ENCODE measurements at places on chromosomes 5 and 9.

- DNase-seq: no peak
These were observed 637.1 kb upstream of the RIOK2 start for GRCh38 chr5:97820138-97820537.

DNA sequence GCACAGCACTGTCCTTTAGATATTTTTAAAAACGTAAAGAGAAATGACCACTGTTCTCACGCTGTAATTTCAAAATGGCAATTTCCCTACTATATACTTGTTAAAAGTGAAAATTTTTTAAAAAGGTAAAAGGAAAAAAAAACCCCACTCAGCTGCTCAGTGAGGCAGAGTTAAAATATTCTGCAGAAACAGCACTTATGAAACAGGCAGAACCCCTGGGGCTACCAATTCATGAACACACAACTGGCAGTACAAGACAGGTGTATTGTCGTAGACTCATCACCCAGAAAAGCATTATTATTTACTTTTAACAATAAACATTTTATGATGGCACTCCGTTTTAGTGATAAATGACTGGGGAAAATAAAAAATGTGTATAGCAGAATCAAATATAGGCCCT is 1.5 kb upstream of the RASGRF2 start:
- DNase-seq: no peak

DNA sequence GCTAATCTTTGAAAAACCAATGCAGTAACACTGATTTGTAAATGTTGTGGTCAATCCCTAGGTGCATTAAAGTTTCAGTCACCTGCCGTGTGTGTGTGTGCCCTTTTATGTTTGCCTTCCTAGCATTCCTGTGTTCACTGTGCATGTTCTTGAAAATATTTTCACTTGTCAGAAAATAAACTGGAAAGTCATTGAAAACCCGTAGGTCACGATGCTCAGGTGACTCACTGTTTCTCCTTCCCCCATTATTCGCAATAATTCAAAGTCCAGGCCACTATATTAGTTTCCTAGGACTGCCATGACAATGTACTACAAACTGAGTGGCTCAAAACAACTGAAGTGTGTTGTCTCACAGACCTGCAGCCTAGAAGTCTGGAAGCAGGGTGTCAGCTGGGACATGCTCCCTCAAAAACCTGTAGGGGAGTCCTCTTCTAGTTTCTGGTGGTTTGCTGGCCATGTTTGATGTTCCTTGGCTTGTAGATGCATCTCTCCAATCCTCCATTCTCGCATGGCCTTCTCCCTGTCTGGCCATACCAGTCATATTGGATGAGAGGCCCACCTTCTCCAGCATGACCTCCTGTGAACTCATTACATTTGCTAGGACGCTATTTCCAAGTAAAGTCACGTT is 29.3 kb downstream of the MARVELD2 start:
- no peak for DNase-seq

DNA sequence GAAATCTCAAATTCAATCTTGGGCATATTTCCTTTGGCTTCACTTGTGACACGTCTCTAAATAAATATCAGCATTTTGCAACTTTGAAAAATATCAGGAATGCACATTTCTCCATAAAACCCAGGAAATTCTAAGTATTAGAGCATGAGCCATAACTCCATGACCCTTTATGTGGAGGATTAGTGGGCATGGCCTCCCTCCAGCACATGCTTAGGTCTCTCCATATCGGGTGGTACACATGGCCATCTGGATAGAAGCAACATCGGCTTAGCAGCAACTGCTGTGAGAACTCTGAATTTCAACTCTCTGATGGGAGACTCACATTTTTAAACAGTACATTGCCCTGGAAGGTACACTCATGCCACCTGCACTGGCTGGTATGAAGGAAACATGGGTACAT is 73.7 kb upstream of the EGFLAM start:
- no peak for DNase-seq

GRCh38 chr5:41863871-41864486 is 6.2 kb downstream of the OXCT1 start:
- DNase-seq: peak; percentile 24

DNA sequence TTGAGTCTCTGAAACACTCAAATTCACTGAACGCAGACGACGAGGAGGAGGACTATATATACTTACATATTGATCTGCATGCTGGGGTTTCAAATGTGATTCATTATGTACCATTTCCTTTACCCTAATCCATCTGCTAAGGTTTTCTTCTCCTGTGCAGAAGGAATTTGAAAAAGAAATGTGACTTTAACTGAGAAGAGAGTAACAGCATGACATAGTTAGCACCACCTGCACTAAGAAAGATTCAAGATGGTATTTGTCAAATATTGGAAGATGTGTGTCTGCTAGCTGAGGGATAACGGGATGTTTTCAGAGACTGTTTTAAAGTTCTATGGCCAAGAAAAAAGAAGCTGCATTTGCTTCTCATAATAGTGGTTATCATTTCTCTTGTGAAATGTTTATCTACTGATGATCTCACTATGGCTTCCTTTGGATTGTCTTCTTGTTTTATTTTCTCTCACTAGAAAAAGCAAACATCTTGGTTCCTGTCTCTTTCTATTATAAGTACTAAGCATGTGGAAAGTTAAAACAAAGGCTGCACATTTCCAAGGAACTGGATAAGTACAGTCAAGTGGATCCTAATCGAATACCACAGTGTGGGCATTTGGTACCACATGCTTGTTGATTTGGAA is 89.8 kb upstream of the TLE4 start:
- no peak for DNase-seq

- DNase-seq: no peak
These were observed 64.7 kb downstream of the KCNT1 start for GRCh38 chr9:135766707-135767106.

GRCh38 chr5:35304291-35304690 is 74.0 kb upstream of the PRLR start:
- DNase-seq: no peak

GRCh38 chr9:87405677-87406542 is 91.8 kb upstream of the DAPK1 start:
- peak; percentile 22 for DNase-seq

DNA sequence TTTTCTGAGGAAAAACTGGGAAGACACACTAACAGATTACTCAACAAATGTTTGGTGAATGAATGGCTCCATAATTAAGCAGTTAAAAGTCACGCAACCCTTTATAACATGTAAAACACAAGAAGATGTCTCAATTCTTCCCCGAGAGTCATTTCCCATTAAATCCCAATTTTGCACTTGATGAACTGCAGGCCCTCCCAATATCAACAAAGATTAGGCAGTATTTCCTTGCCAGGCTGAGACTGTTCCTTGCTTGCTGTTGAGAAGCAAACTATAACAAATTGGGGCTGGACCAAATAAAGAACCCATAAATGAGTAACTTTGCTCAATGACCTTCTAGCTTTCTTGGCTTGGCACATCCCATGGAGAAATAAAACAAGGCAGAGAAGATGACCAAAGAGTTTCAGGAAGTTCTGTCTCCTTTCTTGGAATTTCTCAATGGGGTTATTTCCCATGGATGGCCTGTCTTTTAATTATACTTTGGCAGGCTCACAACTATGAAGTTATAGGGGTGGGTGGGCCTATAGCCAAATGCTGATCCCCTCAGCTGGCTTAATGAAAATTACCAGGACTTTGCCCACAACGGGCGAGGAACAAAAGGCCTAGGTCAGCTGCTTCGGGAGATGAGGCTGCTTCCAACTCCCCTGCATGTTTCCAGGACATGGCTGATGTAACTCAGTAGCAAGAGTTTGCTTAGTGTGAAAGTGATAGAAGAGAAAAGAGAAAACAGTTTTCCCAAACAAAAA is 243.1 kb upstream of the RFX3 start:
- DNase-seq: peak; percentile 69

- no peak for DNase-seq
These were observed 7.4 kb downstream of the SEMA5A start for GRCh38 chr5:9538504-9538903.

DNA sequence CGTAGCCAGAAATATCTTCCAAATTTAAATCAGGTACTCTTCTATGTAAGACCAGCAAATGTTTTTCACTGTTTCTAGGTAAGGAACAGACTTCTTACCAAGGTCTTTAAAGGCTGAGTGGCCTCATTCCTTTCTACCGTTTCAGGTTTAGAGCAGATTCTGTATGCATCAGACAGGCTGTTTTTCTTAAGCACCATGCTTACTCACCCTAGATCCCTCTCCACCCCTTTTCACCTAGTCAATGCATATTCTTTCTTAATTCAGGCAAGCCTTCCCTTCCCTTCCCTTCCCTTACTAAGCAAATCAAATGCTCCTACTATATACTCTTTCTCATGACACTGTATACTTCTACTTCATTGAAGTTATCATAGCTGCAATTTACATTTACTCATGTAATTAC is 70.7 kb downstream of the RFX3 start:
- no peak for DNase-seq

DNA sequence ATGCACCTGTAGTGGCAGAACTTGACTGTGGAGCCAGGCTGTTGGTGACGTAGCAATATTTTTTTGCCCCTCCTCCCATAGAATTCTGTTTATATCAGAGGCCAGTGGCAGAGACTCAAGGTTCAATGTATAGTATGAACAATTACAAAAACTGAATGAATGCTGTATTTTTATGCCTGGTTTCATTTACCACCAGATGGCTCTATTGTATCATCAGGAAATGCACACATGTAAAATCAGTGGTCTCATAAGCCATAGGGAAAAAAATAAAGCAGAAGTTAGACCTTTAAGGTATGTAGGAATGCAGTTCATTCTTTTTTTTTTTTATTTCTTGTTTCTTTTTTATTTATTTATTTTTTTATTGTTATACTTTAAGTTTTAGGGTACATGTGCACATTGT is 43.6 kb downstream of the CCDC192 start:
- DNase-seq: peak; percentile 39

DNA sequence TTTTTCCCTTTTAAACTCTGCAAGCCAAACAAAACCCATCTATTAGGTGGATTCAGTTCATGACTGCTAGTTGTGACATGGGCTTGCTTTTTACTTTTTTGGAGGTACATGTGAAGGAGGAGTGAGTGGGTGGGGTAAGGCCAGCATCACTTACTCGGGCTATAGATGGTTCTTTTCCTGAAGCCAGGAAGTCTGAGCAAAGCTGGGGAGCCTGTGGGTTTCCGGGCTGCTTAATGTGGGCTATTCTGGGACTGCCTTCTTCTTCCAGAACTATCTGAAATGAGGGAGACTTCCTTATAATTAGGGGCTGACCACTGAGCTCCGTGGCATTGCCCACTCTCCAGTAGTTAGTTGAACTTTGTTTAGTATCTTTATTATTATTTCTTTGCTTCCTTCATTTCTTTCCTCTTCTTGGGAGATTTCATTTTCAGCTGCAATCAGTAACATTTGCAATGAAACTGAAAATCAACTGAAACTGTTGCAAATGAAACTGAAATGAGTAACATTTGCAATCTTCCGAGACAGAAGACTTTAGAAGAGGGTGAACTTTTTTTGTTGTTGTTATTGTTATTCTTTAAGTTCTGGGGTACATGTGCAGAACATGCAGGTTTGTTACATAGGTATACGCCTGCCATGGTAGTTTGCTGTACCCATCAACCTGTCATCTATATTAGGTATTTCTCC is 204.9 kb downstream of the LRRC70 start:
- no peak for DNase-seq

GRCh38 chr9:18398038-18398437 is 75.9 kb upstream of the ADAMTSL1 start:
- DNase-seq: no peak

DNA sequence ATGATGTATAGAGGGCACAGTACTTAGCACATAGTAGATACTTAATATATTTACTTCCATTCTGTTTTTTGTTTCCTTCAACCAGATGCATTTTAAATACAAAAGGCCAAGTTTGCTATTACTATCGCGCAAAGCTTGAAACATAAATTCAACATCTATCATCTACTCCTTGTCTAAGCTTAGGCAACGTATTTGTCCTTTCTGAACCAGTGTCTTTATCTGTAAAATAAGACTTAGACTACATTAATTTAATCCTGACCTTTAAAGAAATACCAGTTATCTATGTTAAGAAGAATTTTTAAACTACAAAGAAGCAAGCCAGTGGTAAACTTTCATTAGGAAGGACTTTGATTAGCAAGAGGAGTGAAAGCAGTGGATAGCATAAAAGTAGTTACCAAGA is 173.0 kb downstream of the WDR70 start:
- no peak for DNase-seq

DNA sequence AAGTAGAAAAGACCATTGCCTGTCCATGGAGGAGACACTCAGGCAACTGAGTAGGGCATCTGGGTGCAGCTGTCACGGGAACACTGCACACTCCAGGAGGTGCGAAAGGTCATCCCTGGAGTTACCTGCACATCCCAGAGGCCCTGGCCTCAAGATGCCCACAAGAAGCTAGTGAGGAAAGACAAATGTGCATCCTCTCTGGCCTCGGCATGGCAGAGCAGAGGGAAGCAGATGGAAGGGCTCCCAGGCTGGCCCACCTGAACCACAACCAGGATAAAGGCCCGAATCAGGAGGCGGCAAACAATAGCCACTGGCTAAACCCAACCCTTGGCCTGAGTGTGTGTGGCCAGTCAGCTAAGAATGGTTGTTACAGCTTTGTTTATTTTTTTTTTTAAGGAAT is 231.7 kb downstream of the SYK start:
- no peak for DNase-seq

GRCh38 chr5:35153375-35153932 is 76.8 kb downstream of the PRLR start:
- DNase-seq: no peak

DNA sequence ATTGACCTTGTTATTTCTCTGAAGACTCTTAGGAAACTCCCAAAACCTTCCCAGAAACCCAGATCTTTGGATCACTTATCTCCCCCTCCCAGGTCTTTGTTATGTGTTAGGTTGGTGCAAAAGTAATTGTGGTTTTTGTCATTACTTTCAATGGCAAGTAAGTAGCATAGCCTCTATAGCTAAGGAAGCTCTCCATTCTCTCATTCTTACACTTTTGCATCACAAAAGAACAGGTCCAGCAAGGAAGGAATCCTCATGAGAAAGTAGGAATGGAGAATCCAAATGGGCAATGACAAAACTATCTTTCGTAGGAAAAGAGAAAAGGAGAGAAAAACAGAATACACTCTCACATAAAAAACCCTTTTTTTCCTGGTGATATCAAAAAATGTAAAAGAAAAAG is 81.3 kb upstream of the ELAVL2 start:
- no peak for DNase-seq

DNA sequence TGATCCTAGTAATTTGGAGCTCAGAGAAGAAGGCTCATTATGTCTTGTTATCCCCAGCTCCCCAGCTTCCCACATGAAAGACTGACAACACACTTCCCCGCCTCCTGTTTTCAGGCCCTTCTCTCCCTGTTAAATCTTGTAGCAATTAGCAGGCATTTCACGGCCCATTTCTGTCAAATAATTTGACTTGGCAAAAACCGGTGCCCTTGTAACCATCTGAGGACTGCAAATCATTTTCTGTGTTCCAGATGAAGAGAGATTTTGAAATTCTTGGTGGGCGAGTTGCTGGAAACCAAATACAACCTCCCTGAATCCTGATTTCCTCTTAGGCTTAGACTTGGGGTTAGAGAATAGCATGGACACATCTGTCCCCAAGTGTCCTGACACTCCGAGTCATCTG is 109.7 kb downstream of the MSX2 start:
- peak; percentile 37 for DNase-seq
